ENCODE measurements at places on chromosomes 12 and 14.

- DNase-seq: no peak
Measured at GRCh38 chr12:28582672-28583376, 392.6 kb downstream of the CCDC91 start.

GRCh38 chr14:22579236-22579635 lies 9.8 kb downstream of the DAD1 start:
- DNase-seq: no peak

- no peak for DNase-seq
Measured at GRCh38 chr12:54195737-54196347, 7.1 kb upstream of the SMUG1 start.

DNA sequence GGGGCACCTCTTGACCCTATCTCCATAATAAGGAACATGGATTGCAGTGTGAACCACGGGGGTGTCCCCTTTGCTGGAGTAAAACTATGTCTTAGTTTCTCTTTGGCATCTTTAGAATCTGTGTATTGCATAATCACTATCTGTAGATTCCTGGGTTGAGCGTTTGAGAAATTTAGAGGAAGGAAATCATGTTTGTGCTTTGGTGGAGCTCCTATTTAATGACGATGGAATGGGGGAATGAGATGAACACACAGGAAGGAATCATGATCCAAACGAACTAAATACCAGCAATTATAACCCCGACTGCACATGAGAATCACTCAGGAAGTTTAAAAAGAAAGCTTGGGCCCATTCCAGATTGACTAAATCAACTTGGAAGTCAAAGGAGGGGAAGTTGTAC lies 1.3 kb upstream of the MYG1 start:
- no peak for DNase-seq

GRCh38 chr14:20697273-20698017 lies 8.9 kb downstream of the ANG start:
- peak; percentile 61 for DNase-seq

- no peak for DNase-seq
Measured at GRCh38 chr12:132324841-132325732, 4.3 kb downstream of the GALNT9 start.

DNA sequence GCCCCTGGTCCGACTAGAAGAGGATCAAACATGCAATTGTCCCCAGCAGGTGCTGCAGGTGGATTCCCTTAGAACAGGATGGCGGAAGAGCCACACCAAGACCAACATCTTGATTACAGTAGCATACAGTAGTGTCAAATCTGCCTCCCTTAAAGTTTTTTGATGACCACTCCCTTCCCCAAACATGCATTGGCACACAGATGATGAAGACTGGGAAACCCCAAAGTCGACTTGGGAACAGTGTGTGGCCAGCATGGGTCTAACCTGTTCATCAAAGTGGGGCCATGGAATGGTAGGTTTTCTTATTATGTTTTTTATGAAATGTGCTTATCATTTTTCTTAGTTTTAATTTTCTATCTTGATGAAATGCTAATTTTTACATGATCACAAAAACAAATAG lies 8.8 kb downstream of the PLXNC1 start:
- no peak for DNase-seq

- no peak for DNase-seq
Measured at GRCh38 chr12:25904442-25904841, 54.0 kb upstream of the RASSF8 start.

- DNase-seq: no peak
Measured at GRCh38 chr12:111249757-111250156, 119.1 kb downstream of the PHETA1 start.

- no peak for DNase-seq
Measured at GRCh38 chr14:30143627-30144026, 216.0 kb upstream of the PRKD1 start.

GRCh38 chr14:92534932-92535643 lies 21.5 kb downstream of the RIN3 start:
- peak; percentile 54 for DNase-seq

- no peak for DNase-seq
Measured at GRCh38 chr12:76781321-76781720, 17.4 kb downstream of the ZDHHC17 start.

GRCh38 chr12:130463818-130464670 lies 126.4 kb downstream of the PIWIL1 start:
- DNase-seq: no peak

- DNase-seq: no peak
Measured at GRCh38 chr14:75826599-75826998, 155.2 kb downstream of the TGFB3 start.
